Caudate nucleus (tissue), 63 donors: ENCODE measurements at places on chromosomes 13 and 19.

- no peak for DNase-seq
Measured at GRCh38 chr19:51514866-51515481, 13.4 kb upstream of the SIGLEC12 start.

DNA sequence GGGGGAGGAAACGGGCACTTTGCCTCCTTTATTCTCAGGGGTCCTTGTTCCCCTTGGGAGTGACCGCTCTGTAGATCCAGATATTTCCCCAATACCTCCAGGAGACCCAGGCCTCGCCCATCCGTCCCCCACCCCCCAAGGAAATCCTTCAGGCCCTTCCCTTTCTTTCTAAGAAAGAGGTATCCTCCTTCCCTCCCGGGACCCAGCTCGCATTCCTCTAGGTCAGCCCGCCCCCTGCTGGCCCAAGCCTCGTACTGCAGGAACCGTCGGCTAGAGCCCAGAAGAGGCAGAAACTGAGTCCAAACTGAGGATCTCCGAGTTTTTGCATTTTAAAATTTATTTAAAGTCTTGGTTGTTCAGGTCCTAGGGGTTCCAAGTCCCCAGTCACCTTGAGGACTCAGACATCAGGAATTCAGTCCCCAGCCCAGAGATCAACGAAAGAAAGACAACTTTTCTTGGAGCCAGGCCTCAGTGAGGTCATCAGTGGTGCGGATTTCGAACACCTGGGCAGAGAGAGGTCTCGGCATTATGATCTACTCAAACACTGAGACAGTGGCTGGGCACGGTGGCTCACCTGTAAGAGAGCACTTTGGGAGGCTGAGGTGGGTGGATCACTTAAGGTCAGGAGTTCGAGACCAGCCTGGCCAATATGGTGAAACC is 7.5 kb upstream of the LRFN1 start:
- DNase-seq, result peak; percentile 69

DNA sequence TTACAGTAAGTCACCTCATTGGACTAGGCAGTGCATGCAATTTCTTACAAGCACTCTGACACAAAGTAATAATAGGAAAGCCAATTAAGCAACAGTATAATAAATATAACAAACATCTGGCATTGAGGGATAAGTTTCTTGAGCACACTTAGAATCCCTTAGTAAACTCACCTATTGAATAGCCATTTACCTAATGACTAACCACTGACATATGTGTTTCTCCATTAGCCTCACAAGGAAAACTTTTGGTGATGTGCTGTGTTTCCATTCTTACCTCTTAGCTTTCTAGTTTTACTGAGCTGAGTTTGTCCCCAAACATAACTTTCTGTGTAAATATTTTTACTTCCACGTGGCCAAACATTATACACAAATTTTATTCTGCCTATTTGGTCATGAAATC is 47.4 kb upstream of the PCDH9 start:
- DNase-seq, result no peak

DNA sequence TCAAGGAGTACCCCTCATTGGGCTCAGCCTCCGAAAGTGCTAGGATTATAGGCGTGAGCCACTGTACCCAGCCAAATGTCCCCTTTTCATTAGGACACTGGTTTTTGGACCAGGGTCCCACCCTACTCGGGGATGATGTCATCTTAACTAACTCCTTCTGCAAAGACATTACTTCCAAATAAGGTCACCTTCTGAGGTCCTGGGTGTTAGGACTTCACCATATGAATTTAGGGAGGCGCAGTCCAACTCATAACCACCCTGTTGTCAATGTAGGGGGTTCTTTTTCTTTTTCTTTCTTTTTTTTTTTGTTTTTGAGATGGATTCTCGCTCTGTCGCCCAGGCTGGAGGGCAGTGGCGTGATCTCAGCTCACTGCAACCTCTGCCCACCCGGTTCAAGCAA is 32.7 kb upstream of the NFIC start:
- DNase-seq, result no peak

DNA sequence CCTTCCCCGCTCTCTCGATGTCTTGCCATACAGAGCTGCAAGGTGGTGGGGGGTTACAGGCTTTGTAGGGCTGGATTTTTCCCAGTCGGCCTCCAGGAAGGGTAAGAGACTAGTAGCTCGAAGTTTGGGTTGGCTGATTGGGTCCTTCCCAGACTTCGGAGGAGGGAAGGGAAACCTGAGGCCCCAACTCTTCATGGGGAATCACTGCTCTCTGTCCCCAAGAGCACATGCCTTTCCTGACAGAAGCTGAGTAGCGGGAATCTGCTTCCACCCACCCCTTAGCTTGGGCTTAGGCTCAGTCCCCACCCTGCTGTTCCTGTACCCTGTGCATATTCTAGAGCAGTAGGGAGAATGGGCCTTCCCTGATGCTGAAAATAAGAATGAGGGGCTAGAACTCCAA is 39.7 kb downstream of the PPP2R1A start:
- no peak for DNase-seq

GRCh38 chr13:109412283-109412901 is 374.0 kb downstream of the IRS2 start:
- DNase-seq, result peak; percentile 11
